ENCODE measurements at places on chromosomes 1 and 21.

DNA sequence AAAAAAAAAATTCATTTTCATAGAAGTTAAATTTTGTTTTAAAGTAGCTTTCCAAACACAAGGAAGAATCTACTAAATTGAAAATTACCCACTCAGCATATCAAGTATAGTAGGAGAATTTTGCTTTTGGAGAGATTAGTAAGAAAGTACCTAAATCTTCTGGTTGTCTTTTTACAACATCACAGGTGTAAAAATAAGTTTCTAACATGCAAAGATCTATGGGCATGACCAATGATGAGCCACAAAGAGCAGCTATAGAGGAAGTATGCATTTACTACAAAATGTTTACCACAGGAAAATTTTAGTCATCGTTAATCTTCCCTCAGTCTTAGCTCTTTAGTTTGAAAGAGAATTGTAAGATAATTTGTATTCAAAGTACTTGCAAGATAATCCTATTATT lies 28.1 kb downstream of the ANGPTL3 start:
- no peak for DNase-seq

DNA sequence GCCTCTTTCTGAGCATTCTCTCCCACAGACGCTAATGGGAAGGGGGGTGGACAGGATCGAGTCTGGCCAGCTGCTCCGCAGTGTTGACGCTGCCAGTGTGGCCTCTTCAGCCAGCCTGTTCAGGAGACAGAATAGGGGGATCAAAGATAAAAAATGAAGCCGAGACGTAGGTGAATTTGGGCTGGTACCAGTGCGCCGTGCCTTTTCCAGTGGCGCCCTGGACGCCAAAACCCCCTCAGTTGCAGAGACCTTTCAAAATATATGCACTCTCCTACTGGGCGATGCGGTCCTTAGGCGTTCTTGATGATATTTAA lies 1.1 kb downstream of the TTC3 start:
- no peak for DNase-seq

DNA sequence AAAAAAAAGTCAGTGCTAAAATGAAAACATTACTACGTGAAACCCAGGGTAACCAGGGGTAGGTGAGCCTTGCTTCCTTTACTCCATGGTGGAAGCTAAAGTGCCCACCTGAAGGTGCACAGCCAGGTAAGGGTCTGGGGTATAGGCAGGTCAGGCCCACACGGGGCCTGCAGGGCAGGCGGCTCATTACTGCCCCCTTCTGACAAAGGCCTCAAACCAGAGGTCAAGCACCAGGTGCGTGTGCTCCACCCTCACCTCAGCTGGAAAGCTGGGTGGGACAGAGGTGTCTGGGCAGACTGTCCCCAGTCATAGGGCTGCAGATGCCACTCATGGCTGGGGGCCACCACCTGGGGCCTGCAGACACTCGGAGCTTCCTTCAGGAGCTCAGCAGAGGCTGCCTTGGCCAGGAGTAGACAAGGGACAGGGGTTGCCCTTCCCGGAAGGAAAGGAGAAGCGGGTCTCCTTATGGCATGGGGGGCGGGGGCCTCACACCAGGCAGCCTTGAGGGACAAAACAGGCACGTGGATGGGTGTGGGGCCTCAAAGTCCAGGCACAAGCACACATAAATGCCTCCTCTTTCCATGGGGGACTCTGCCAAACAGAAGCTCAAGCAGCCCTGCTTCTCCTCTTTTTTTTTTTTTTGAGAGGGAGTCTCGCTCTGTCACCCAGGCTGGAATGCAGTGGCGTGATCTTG lies 36.2 kb downstream of the ACOT7 start:
- no peak for DNase-seq

GRCh38 chr1:245969283-245969682 lies 537.8 kb downstream of the SMYD3 start:
- no peak for DNase-seq

DNA sequence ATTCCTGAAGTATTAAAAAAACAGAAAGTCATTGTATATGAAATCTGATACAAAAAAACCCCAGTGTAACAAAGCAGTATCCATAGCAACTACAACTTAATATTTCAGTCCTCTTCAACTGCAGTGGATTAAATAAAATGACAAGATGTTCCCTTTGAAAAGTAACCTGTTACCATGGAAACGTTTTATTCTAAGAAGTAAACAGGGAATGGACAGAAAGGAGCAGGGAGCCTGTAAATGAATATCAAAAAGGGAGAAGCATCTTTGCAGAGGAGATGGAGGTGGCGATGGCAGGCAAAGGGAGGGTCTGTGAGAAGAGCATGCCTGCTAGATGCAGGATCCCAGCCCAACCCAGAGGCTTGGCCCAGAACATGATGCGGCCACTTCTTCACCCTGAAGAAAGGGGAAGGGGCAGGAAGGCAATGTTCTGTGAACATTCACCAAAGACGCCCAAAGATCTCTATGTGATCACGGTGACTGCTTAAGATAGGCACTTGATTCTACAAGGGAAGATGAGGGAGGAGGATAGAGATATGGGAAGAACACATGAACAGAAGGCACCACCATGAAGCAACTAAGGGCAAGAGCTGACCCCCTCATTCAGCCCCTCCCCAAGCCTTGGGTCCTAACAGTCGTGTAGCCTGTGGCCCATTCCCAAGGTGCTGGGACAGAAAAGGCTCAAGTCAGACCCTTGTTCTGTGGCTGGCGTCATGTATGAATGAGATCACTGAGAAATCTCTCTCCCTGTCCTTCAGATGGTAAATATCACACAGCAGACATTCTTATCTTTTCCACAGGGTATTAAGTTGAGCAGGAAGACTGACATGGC lies 200.0 kb downstream of the SLC45A1 start:
- no peak for DNase-seq

- DNase-seq: no peak
Observed at GRCh38 chr1:33902486-33903209, 38.8 kb downstream of the HMGB4 start.

DNA sequence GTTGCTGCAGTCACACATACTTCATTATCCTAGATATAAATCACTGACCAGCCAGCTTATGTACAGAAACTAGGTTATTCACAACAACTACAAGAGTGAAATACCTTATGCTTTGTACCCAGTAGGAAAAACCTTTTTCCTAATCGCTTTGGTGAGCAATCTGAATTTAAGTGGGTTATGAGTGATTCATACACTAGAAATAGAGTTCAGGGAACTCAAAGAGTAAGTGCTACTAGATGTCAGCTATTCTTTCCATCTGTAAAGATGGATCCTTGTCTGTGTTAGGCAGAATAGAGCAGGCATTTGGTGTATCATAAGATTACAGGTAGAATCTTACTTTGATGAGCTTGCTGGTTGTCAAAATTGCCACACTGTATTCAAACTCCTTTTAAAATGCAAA lies 101.9 kb downstream of the ZNF644 start:
- no peak for DNase-seq

DNA sequence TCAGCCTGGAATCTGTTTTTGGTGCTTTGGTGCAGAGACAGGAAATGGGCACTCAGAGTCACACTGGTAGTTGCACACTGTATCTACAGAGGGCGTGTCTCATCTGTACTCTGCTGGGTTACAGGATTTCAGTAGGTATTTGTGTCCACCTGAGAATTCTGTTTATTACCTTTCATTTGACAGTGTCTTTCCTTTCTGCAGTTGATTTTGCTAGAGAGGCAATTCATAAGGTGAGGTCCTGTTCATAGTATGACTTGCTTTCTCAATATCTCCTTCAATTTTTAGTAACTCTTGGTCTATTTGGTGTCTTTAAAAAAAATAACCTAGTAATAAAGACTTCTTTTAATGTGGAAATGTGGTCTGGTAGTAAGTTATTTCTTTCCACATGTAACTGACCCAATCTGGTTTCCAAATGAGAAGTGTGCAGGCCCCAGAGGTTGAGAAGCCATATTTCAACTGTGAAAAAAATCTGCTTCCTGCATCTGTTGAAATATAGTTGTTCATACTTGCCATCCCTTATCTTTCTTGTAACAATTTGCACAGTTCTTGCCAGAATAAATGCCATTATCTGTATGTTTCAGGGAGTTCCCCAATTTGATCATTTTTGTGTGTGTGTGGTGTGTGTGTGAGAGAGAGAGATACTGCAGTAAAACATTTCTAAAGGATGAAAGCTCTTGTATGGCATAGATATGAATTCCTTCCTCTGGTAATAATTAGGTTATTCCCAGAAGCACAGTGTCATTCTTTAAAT lies 78.4 kb upstream of the DNAJC6 start:
- DNase-seq: peak; percentile 0

- DNase-seq: no peak
Observed at GRCh38 chr1:111503585-111504060, at the start of the genes ADORA3 and TMIGD3. ADORA3 (minus strand) TSS chr1:111503633; CDS start chr1:111503354, 279 bp downstream. TMIGD3 (minus strand) TSS chr1:111503633; CDS start chr1:111503354, 279 bp downstream.

Measured in COR-L47 (cell line).